Activated CD8-positive, alpha-beta memory T cell treated with anti-CD3 and anti-CD28 coated beads, Interleukin-2, amount 50 U/mL, for 4 hours (primary cell): ENCODE measurements at places on chromosomes 7 and 10.
A peak's percentile ranks its signal among the peaks of the same experiment; 100 is the strongest.

- DNase-seq: no peak
Observed at GRCh38 chr10:25692761-25693160, 241.3 kb upstream of the MYO3A start.

- DNase-seq: no peak
Observed at GRCh38 chr10:99685597-99685967, 26.3 kb downstream of the ENTPD7 start.

GRCh38 chr10:132866601-132867381 lies 75.6 kb downstream of the CFAP46 start:
- no peak for DNase-seq

- DNase-seq: no peak
Observed at GRCh38 chr10:112120491-112120890, 63.1 kb downstream of the GPAM start.

- no peak for DNase-seq
Observed at GRCh38 chr7:78794101-78794500, 659.4 kb downstream of the MAGI2 start.

- peak; percentile 16 for DNase-seq
Observed at GRCh38 chr10:22992075-22992474, 64.2 kb downstream of the ARMC3 start.
